Esophagus squamous epithelium (tissue), 5 donors: ENCODE measurements at places on chromosomes 5 and 9.

DNA sequence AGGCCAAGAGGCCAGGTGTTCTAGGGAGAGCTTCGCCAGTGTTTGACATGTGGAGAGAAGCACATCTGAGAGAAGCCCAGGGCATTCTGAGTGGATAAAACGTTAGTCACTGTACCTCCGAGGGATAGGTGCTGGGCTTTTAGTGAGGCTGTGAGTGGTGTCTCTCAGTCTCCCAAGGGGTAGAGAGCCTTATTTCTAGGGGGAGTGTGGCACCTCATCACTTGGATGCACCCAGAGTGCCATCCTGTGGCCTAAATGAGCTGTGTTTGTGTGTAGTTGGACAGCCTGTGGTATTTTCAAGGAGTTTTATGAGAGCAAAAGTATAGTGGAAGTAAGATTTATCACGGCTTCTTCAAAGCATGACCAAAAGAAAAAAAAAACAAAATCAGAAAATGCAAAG, 1046.9 kb upstream of the WWC1 start:
- no peak for DNase-seq

DNA sequence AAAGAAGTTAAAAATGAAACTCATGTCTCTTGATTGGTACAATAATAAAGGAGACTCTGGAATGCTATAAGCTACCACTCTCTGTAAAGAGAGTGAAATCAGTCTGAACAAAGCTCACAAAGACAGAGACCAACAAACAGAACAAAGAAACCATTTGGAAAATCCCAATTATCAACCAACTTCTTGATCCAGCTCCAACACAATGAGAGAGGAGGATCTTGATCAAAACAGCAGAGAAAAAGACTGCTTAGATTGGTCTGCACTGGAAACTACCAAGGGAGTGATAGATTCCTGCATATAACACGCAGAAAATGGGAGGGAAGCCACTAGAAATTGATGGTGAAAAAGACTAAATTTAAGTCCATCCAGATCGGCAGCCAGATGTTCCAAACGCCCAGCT, 23.1 kb upstream of the RNF38 start:
- no peak for DNase-seq

- no peak for DNase-seq
Observed at GRCh38 chr5:39670391-39670790, 245.6 kb upstream of the DAB2 start.

GRCh38 chr9:128765499-128765898, 6.2 kb downstream of the ZER1 start:
- DNase-seq = no peak

- no peak for DNase-seq
Observed at GRCh38 chr5:69137807-69138206, 29.1 kb upstream of the CCNB1 start.

DNA sequence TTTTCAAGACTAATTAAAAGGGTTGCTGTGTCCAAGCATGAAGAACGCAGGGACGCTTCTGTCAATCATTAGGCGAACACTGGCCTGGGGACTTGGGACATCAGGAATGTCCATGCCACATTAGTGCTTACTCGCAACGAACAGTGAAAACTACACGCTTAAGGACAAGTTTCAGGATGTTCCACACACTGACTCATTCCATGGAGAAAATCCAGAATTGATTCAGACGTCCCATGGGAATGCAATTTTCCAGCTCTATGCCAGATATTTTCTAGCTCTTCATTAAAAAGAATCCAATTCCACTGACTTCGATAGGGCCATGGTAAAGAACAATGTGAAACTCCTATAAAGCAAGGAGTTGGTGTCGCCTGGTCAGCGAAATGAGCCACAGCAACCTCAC, 98.2 kb downstream of the CAMSAP1 start:
- DNase-seq = no peak
